Aorta (tissue), 5 donors: ENCODE measurements at places on chromosomes 7 and 10.

- DNase-seq, result no peak
These were observed 32.1 kb downstream of the EMX2 start for GRCh38 chr10:117574498-117575146.

- peak; percentile 51 for DNase-seq
These were observed 56.1 kb downstream of the ZNF727 start for GRCh38 chr7:64101126-64101942.

DNA sequence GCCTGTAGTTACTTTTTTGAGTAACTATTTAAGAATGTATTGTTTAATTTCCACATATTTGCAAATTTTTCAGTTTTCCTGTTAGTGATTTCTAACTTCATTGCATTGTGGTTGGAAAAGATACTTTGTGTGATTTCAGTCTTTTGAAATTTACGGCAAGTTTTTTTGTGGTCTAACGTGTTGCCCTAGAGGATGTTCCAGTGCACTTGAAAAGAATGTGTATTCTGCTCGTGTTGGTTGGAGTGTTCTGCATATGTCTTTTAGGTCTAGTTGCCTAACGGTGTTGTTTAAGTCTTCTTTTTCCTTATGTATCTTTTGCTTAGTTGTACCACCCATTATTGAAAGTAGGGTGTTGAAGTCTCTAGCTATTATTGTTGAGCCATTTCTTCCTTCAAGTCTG is 59.7 kb downstream of the LCOR start:
- DNase-seq, result no peak

DNA sequence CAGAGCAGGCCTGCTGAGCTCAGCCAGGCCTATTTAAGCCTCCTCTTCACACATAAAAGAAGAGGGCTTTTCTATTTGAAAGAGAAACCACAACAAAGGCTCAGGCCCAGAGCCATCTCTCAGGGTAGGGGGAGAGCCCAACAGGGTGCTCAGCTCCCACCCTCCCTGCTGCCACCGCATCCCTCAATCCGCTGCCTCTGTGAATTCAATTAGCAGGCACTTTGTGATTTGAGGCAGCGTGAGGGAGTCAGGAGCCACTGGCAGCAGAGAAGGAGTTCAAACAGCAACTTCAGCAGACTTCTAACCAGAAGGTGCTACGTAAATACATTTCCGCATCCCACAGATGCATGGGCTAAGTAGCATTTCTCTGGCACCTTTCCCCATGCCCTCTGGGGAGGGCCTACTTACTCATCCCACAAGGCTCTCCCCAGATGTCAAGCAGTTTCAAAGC is 45.2 kb downstream of the LRRC20 start:
- no peak for DNase-seq

DNA sequence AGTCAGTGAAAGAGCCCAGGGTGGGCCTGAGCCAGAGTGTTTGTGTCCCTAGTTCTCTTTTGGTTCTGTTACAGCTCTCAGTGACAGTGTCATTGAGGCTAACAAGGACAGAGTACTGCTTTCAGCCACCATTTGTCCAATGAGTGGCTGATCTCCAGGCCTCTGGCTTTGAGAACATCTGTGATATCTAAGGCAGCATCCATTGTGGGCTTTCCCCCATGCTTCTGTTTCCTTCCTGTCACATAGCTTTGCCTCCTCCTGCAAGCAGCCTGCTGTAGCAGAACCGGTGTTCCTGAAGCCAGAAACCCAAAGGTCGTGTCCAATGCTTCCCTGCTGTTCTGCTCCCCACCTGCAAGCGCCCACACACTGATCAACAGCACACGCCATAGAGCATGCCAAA is 68.4 kb downstream of the IKZF1 start:
- no peak for DNase-seq

GRCh38 chr7:74199551-74200355 is 10.1 kb upstream of the LAT2 start:
- DNase-seq, result no peak

GRCh38 chr7:22664988-22665798 is 61.8 kb upstream of the IL6 start:
- no peak for DNase-seq

DNA sequence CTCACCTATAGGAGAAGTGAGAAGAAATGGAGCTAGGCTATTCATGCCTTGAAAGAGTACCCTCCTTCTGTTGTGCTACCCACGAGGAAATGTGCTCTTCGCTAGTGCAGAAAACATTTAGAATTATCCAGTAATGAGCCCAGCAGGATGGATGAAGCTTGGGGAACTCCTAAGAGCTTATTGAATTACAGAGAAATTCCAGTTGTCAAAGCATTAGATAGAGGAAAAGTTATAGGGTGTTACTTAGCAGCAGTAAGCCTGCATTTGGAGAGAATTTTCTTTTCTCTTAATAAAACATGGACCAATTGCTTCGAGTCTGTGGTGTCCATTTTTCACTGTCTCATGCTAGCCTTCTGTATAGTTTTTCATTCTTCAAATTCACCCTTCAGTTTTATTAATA is 5.0 kb downstream of the R3HCC1L start:
- no peak for DNase-seq

DNA sequence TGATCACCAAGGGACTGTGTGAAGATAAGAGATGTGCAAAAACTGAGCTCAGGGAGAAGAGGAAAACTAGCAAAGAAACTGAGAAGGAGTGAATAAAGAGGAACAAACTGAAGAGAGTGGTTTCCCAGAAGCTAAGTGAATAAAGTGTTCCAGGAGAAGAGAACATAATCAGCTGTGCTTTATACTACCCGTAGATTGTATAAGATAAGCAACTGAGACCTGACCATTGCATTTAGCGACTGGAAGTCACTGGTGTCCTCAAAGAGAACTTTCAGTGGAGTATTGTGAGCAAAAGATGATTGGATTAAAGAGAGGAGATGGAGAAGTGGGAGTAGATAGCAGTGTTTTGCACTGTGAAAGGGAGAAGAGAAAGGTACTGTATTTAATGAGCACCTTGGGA is 14.6 kb downstream of the PHTF2 start:
- DNase-seq, result no peak

GRCh38 chr10:133355266-133355665 is 2.6 kb downstream of the FUOM start:
- DNase-seq, result no peak

GRCh38 chr10:103492655-103493261 is 747 bp upstream of the NEURL1 start:
- no peak for DNase-seq

- no peak for DNase-seq
These were observed 619.8 kb upstream of the GALNT17 start for GRCh38 chr7:70512144-70512543.

- no peak for DNase-seq
These were observed 73.9 kb upstream of the TNRC18 start for GRCh38 chr7:5497295-5498103.

- DNase-seq, result peak; percentile 86
These were observed 41.6 kb downstream of the POLR3A start for GRCh38 chr10:77987671-77988255.

DNA sequence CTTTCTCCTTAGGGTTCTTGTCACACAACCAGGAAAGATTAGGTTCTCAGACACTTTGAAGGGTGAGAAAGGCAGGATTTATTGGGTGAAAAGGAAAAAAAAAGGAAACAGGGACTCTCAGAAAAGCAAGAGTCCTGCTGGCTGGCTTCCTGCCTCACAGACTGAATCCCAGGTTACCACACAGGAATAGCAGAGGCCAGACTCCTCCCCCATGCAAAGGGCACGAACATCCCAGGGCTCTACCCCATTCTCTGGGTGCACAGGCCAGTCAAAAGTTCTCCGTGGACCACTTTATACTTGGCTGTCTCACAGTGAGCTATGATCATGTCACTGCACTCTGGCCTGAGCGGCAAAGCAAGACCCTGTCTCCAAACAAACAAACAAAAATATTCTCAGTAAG is 42.6 kb downstream of the HOXA1 start:
- DNase-seq, result no peak

DNA sequence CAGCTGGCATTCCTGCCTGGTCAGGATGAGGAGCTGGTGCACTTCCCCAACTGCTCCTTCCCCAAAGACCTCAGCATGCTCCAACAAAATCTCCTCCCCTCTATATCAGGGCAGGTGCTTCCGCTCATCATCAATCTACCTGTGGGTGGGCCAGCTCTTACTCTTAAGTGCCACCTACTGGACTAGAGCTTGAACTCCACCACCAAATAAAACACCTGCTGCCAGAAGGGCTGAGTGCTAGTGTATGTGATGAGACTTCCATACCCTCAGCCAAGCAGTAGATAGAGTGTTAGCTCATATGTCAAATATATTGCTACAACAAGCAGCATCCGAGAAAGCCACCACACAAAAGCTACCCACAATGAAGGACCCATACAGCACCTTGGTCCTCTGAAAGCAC is 264.3 kb downstream of the RNLS start:
- no peak for DNase-seq

GRCh38 chr7:6476596-6477317 is 29.0 kb upstream of the DAGLB start:
- DNase-seq, result peak; percentile 46

DNA sequence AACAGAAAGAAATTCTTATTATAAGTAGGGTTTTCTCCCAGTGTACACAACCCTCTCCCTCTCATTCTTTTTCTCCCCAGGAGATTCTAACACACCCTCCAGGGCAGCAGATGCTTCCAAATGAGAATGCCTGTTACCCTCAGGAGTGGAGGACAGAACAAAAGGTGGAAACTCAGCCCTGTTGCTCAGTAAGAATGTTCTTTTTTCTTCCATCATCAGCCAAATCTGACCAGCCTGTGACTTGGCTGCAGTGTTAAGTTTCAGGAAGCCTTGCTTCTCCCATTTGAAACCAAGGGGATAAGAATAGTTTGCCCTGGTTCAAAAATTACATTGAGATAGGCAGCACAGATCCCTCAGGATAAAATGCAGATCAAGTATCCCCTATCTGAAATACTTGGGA is 77.5 kb upstream of the EEPD1 start:
- DNase-seq, result no peak

DNA sequence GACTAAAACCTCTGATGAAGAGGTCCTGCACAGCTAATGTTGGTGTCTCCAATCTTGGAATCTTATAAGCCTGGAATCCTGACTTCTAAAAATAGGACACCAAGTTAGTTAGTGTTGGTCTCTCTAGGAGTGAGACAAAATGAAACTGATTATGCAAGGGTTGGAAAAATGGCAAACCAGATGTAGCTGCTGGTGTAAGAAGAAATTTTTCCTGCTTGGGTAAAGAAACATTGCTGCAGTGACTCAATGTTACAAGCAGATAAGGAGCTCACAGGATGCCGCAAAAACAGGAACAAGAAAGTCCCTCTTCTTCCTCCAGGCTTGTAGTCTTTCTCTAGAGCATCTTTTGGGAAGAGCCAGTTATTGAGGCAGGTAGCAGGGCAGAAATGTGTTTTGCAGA is 449.0 kb downstream of the ETV1 start:
- DNase-seq, result no peak

DNA sequence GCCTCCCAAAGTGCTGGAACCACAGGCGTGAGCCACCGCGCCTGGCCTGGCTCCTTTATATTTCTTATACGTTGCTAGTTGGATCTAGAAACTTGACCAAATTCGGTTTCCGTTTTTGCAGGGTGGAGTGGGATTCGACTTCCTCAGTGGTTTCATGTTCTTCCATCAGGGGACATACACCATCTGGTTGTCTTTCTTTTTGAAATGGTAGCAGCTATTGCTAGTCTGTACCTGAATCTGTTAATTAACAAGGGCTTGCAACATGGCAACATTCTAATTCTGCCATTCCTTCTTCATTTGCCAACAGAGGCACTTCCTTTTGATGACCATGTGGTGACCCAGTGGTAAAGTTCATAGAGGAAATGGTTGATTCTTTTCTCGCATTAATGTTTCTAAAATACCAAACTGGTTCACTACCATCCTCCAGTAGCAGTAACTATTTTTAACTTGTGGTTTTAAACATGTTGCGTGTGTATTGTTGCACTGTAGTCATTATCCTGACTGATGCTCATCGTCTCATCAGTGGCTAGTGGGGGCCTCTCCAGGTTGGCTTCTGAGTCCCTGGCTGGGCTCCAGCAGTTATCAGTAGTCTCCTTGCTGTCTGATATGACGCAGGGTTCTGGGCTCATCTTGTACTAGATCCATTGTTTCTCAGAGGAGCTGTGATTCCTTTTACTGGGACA is 159.2 kb downstream of the RGS10 start:
- no peak for DNase-seq

DNA sequence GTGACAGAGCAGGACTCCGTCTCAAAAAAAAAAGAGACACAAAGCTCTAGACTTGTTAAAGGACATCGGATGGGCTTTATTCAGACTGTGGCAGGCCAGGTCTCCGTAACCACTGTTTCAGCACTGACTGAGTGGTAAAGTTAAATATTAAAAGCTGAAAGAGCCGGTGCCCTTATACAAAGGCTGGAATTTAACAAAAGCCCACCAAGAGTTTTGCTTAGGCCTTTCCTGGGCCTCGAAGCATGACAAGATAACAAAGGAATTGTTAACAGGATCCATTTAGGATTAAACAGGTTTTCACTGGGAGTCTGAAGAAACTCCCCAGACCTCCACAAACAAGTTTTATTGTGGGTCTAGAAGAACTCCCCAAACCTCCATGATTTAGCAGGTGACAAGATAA is 727.8 kb downstream of the TYW1 start:
- no peak for DNase-seq

- DNase-seq, result no peak
These were observed 577.1 kb downstream of the NRG3 start for GRCh38 chr10:82452046-82452445.

DNA sequence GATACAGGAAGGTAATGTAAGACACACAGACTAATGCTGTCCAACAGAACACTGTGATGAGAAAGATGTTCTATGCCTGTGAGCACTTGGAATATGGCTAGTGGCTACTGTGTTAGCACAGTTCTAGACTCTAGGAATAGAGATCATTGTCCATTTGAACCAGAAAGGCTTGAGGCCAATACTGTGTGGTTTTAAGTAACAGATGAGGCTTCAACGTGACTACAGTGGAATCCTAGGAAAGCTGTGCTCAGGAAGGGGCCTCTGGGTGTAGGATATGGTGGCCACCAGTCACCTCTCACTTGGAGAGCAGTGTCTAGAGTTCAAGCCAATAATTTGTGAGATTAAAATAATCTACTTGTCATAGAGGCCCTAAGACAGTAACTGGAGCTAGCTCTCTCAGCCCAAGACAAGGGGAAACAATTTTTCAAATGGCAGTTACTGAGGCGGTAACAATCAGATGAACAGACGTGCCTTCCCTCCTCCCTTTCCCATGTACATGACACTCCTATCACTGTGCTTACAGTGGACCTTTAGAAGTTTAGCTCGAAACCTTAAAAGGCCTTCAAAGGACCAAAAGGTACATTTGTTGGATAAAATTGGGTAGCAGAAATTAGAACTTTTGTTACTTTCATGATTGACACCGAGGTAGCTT is 10.2 kb downstream of the ZDHHC16 start:
- no peak for DNase-seq

- no peak for DNase-seq
These were observed 434.6 kb upstream of the SEMA3A start for GRCh38 chr7:84629216-84629615.

DNA sequence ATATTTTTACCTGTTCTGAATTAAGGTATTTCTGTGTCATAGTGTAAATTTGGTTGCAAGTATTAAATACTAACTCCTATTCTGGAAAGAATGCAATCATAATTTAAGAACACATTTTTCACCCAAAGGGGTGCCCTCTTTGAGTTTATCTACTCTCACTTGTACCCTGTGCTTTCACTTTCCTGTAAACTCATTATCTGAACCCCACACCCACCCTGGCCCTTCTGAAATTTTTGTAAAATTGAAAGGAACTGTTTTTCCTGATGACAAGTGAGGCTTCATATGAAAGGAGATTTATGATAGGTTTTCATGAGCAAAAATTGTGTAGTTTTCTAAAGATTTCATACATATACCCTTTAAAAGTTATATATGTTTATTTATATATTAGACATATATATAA is 134.5 kb downstream of the WNT2 start:
- DNase-seq, result no peak
